T-helper 22 cell (primary cell): ENCODE measurements at places on chromosomes 2 and 18.

DNA sequence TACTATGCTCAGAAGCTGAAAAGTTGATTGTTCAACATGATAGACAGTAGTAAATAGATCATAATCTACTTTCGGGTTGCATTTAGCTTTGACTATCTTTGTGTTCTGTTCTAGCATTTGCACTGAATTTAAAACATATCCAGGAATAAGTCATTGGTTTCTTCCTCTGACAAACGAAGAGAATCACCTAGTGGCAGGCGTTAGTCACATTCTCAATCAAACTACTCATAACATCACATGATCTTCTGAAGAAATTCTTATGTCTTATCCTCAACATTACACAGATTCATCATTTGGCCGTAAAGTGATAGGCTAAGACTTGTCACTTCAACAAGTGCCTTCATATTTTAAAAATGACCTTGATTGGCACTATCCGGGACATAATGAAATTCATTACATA is 63.6 kb upstream of the TTC21B start:
- no peak for DNase-seq

GRCh38 chr18:75656035-75656434 is 228.5 kb upstream of the SMIM21 start:
- no peak for DNase-seq

- DNase-seq, result no peak
Observed at GRCh38 chr18:29157057-29157780, 980.3 kb upstream of the CDH2 start.

- DNase-seq, result no peak
Observed at GRCh38 chr2:134912361-134912760, 6.3 kb upstream of the CCNT2 start.

- peak; percentile 60 for DNase-seq
Observed at GRCh38 chr2:219530048-219530963, 13.3 kb downstream of the CHPF start.

GRCh38 chr2:10584843-10585475 is 104.8 kb downstream of the NOL10 start:
- no peak for DNase-seq

DNA sequence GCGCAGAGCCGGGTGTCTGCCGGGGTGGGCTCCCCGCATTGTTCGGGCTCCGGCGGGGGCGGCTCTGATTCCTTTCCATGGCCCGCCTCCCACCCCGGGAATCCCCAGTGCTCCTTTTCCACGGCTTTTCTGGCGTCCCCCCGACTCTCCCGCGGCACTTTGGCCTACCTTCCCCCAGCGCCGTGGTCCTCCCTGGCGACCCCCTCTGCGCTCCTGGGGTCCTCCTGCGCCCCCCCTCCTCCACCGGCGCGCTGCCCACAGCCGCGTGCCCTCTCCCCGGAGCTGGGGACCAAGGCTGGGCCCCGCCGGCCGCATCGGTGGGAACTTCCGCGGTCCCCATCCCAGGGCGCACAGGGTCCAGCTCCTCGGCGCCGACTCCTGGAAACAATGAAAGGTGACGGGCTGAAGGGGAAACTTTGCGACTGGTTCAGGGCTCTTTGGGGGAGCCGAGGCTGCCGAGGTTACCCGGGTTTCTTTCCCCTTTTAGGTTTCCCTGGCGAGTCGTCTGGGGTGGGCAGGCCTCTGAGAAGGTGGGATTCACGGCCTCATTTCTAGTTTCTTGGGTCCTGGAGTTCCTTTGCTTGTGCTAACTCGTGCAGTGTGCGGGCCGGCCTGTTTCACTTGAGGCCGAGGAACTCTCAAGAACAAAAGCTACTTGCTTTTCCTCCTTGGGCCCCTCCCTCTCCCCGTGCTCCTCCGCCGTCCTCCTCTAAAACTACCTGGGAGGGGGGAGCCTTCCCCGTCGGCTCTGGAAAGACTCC is 2.2 kb downstream of the TGIF1 start:
- no peak for DNase-seq
